ENCODE measurements at places on chromosomes 16 and 17.

DNA sequence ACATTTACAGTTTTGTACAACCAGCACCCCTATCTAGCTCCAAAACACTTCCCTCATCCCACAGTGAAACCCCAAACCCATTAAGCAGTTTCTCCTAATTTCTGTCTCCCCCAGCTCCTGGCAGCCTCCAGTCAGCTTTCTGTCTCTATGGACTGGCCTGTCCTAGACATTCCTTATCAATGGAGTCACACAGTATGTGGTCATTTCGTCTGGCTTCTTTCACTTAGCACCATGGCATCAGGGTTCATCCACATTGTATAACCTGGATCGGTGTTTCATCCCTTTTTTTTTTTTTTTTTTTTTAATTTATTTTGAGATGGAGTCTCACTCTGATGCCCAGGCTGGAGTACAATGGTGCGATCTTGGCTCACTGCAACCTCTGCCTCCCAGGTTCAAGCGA, 68.5 kb downstream of the ZDHHC7 start:
- no peak for DNase-seq

DNA sequence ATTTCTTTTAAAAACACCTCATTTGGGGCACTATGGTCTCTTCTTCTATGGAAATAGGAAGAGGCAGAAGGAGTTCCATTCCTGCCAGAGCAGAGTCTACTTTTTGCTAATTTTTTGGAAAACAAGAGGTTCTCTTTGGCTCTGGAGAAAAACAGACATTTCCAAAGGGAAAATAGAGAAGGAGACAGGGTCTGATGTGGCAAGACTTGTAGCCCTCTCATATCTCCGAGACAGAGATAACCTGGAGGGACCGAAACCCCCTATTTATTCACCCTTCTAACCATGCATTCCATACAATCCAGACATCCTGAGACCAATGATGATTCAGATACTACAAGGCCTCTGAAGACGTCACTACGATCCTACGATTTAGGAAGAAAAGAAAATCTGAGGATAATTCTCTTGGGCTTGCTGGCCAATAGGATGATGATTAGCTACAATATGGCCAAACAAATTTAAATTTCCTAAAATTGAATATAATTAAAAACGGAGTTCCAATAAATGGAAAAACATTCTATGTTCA, 70.2 kb downstream of the HIC1 start:
- peak; percentile 72 for DNase-seq

DNA sequence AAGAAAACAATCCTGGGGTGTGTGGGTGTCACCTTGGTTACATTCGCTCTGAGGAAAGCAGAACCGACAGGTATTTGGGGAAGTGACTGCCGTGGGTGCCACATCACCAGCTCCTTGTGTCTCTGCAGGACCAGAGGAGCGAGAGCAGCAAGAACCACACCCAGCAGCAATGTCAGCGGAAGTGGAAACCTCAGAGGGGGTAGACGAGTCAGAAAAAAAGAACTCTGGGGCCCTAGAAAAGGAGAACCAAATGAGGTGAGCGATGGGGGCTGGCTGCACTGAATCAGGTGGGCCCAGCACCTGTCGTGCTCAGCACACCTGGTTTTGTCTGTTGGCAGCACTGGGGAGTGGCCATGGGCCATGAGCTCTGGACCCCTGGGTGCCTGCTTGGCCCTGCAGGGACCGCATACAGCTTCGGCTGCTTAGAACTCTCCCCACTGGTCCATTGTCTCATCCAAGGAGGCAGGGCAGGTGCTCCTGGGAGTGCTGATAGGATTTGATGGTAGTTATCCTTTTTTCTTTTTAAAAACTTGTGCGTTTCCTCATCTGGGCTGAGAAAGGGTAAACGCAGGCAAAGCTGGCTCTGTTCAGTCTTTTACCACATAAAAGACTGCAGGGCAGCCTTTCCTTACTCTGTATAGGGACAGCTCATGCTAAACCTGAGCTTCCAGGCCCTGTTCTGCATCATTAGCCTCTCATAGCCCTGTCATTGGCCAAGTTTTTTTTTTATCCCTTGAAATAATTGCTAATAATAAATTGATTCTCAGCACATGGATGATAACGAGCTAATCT, 29.4 kb downstream of the HMOX2 start:
- DNase-seq: no peak

- DNase-seq: no peak
These were observed 84.1 kb downstream of the AIPL1 start for GRCh38 chr17:6350806-6351205.

GRCh38 chr17:15501282-15501681, 33.9 kb upstream of the CDRT4 start:
- no peak for DNase-seq

DNA sequence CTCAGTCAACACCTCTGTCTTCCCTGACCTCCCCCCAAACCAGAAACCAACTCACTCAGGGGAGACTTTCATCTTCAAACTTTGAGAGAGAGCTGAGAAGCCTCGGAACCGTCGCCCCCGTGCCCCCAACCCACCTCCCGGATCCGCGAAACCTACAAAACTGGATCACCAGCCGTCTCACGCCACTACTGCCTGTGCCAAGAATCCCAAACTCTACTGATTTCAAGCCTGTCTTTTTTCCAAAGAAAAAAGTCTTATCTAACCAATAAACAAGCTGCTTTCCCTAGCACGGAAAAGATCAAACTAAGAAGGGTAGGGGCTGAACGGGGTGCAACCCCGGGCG, 2.0 kb downstream of the AXIN2 start:
- DNase-seq: no peak

DNA sequence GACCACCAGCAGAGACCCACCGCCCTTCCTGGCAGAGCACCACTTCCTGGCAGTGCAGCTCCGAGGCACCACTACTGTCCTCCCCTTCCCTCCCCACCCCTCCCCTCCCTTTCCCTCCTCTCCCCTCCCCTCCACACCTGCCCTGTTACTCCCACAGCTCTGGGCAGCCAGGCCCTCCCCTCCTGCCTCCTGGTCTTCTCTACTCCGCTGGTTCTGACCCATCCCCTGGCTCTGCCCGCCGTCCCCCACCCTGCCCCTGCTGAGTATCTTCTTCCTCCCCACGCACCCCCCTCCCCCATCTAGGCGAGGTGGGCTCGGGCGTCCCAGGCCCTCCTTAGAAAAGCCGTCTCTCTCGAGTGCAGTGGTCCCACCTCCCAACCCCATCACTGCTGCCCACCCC, 77.7 kb downstream of the AMFR start:
- no peak for DNase-seq

GRCh38 chr17:9880582-9880999, 24.5 kb downstream of the RCVRN start:
- DNase-seq: peak; percentile 14

- peak; percentile 61 for DNase-seq
These were observed 26.1 kb downstream of the SPG7 start for GRCh38 chr16:89534252-89534756.

GRCh38 chr17:39928858-39929645, 1.5 kb downstream of the LRRC3C start:
- DNase-seq: peak; percentile 91

DNA sequence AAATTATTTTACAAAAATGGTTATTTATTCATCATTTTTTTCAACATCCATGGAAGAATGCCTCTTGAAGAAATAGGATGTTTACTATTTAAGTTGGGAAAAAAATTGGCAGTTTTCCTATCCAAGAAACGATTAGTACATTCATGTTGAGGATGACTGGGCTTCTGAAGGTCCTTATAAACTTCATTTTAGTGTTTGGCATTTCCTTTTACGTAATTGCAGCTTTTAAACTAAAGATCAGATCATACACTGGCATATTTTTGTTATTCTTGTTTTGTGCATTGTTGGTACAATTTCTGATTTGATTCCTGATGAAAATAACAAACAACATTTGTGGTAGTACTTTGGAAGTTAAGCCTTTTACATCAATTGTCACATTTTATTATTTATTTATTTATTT, 11.5 kb downstream of the KCNJ16 start:
- DNase-seq: peak; percentile 29

DNA sequence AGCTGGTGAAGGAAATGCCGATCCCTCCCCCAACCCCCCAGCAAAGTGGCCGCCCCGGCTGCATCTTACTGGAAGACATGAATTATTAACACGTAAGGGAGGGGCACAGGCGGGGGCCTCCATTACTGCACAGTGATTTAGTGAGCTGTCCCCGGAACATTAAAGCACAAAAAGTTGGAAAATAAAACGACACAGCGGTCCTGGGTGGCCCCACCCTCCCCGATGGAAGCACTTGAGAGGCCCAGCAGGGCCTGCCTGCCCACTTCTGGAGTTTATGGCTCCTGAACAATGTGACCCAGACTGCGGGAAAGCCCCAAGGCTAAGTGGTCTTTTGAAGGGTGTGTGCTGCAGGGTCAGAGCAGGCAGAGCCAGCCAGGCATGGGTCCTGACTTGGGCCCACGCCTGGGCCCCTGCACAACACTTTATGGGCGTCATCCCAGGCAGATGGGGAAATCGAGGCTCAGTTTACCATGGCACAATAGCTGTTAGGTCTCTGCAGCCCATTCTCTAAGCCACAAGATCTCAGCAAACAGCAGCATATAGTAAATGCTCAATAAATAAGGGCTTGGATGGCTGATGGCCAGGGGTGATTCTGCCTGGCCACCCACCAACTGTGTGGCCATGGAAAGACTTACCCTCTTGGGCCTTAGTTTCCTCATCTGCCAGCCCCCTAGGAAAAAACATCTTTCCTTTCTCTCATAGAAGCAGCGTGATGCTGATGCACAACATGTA, 22.8 kb downstream of the CCDC102A start:
- no peak for DNase-seq

DNA sequence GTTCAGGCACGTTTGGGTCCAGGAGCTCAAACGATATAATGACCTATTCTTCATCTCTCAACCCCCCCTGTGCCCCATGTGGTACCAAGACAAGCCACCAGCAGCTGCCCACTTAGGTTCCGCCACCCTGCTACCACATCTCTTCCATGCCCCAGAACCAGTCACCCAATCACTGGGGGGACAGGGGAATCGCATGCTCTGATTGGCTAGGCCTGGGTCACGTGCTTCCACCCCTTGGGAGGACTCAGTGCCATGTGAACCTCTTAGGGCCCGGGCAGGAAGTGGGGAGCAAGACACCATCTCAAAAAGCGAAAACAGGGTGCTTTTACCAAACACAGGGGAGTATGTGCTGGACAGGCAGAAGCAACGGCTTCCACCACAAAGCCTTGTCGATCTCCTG, 91.3 kb downstream of the KATNIP start:
- DNase-seq: no peak

DNA sequence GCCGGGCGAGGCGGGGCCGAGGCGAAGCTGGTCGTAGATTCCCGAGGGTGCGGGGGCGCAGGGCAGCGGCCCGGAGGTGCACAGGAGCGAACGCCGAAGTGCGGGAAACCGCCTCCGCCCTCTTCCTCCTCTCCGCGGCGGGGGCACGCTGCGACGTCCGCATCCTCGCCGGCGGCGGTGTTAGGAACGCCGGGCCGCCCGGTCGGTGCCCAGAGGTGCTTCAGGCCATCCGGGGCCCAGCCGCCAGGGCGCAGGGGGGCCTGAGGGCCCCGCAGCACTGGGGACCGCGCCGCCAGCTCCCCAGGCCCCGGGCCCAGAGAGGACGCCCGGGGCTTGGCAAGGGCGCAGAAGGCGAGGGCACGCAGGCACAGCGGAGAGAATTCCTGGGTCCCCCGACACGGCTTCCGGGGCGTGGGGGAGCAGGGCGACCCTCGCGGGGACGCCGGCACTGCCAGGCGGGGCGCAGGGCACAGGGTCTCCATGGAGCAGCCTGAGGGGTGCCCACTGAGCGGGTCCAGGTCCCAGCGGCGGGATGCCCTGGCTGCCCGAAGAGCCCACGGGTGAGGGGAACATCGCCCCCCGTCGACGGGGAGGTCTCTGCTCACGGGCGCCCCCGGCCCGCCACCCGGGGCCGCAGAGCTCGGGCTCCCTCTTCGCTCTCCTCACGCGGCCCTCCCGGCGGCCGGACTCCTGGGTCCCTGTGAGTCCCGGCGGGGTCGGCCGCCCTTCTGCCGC, 576 bp downstream of the EPOP start:
- no peak for DNase-seq

GRCh38 chr17:67289181-67289876, 44.3 kb upstream of the HELZ start:
- DNase-seq: peak; percentile 96

DNA sequence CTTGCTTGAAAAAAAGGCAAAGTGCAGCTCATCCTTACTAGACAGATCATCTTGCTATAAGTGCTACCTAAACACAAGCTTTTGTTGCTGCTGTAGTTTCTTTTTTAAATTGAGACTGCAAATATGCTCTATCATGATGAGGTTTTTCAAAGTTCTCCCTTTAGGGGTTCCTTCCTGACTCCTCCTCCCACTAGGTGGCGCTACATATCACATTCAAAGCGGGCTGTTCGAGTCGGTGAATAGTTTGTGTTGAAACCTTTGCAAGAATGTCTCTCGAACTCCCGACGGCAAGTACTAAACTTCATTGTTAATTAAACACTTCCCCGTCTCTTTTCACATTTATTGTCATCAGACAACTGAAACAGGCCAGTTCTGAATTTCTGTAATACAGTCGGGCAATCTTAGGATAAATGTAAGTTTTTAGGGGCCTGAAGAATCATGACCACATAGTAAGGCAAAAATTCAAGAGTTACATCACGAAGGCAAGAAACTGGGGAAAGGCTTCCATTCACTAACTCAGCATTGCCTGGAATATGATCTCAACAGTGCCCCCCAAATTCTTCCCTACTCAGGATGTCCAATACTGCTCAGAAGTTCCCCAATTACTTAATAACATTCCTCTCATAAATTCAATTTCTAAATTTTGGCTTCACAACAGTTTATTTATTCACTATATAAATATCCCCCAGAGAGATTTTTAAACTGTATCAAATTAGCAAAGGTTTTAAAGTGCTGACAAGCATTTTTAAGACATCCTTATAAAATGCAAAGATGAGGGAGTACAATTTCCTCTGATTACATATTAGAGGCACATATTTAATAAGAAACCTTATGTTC, 6.7 kb downstream of the HS3ST3A1 start:
- peak; percentile 92 for DNase-seq

DNA sequence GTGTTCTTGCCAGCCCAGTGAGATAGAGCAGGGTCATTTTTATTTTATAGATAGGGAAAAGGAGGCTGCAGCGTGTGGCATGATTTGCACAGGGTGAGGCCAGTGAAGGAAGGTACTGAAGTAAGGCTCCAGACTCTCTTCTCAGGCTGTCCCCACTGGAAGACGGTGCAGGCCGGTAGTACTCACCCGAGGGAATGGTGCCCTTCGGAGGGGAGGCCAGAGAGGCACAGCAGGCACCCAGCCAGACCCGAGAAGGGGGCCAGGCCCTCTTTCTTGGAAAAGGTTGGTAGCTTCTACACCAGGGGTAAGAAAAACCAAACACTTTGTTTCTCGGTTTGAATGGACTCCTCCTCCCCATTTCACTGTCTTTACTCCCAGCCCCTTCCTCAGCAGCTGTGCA, 288 bp downstream of the ANKRD40CL start:
- no peak for DNase-seq

- DNase-seq: peak; percentile 25
These were observed 47.3 kb downstream of the TTC19 start for GRCh38 chr17:16046966-16047365.

- DNase-seq: no peak
These were observed at the start of gene PRSS27 for GRCh38 chr16:2720064-2720457. Gene PRSS27 (minus strand): TSS chr16:2720224. CDS start chr16:2720160, 64 bp downstream.

- DNase-seq: peak; percentile 85
These were observed at the start of gene SMIM5 for GRCh38 chr17:75632863-75633485. Gene SMIM5 (plus strand): TSS chr17:75633434. CDS start chr17:75640202, 6,768 bp downstream.

GRCh38 chr16:53024045-53024444, 28.7 kb downstream of the CHD9NB start:
- DNase-seq: no peak
